ENCODE measurements at places on chromosomes 1 and 21. TPM values are rescaled to one million over a fixed set of nuclear protein-coding genes. Genes with fewer than 3 reads are reported as not detected.

AUNIP gene
- 9.1 TPM for total RNA-seq

GRCh38 chr1:71294178-71294577 is 213.3 kb upstream of the ZRANB2 start:
- no peak for DNase-seq

HPCAL4 gene
- total RNA-seq, result 1.0 TPM

DNA sequence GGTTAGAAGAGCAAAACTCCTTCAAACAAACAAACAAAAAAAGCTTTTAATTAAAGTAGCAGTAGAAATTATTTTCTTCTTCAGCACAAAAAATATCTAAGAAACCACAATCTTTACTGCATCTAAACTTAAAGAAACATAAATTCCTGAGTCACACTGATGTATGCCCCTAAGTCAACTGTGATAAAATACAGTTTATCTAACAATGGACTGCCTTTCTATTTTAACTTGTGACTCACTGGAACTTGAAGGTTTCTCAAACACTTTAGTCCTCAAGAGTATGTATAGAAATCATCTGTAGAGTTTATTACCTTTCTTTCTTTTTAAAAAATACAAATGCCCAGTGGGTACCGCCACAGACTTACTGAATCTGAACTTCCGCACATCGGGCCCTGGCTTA is 86.2 kb downstream of the LBR start:
- no peak for DNase-seq

DNA sequence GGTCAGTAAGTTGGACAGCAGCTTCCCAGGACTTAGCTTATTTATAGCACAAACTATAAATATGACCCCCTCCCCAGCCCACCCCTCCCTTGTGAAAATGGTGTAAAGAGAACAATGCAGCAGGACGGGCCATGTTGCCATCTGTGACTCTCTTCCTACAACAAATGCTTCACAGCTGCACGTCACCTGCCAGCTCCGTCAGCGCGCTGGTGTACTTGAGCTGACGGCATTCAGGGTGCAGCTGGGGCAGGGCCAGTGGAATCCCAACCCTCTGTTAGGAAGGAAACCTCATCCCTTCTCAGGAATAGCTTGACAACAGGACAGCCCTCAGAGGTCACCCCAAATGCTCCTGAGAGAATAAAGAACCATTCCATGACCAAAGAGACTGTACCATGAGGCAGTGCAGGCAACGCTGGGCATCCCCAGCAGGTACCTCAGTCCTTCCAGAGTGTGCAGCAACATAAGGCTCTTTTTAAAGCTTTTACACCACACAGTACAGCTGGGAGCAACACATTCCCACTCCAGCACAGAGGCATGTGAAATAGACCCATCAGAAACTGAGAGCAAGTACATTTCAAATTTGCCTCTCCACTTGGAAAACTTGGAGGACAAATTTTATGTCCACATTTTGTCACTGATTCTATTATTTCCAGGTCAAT is 85.0 kb downstream of the ATP1A1 start:
- no peak for DNase-seq

GRCh38 chr1:25805863-25806225 is 5.9 kb downstream of the SELENON start:
- DNase-seq, result no peak
